ENCODE measurements at places on chromosomes 13 and 19.
A peak's percentile ranks its signal among the peaks of the same experiment; 100 is the strongest.

- no peak for DNase-seq
Measured at GRCh38 chr13:98972627-98973026, 5.2 kb downstream of the DOCK9 start.

GRCh38 chr19:37963190-37963936, 56.4 kb downstream of the SIPA1L3 start:
- DNase-seq = peak; percentile 48

DNA sequence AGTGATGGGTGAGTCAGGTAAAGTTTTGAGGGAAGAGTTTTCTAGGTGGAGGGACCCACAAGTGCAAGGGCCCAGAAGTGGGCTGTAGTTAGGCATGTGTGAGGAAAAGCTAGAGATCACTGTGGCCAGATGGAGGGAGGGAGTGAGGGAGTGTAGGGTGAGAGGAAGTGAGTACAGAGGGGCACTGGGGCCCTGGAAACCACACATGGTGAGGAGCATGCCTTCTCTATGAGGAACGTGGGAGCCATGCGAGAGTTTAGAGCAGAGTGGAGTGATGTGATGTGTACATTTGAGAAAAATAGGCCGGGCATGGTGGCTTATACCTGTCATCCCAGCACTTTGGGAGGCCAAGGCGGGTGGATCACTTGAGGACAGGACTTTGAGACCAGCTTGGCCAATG, 14.7 kb upstream of the SHKBP1 start:
- DNase-seq = no peak

DNA sequence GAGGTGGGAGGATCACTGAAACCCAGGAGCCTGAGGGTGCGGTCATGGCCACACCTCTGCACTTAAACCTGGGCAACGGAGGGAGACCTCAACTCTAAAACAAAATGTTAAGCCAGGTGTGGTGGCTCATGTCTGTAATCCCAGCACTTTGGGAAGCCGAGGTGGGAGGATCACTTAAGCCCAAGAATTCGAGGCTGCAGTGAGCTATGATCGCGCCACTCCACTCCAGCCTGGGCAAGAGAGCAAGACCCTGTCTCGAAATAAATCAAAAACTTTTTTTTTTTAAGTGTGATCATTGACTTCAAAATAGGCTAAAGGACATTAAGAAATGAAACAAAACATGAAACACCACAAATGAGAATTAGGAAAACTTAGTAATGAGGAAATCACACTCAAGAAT, 16.3 kb upstream of the ADPRHL1 start:
- no peak for DNase-seq

GRCh38 chr19:38743394-38744297, 628 bp downstream of the CAPN12 start:
- no peak for DNase-seq

DNA sequence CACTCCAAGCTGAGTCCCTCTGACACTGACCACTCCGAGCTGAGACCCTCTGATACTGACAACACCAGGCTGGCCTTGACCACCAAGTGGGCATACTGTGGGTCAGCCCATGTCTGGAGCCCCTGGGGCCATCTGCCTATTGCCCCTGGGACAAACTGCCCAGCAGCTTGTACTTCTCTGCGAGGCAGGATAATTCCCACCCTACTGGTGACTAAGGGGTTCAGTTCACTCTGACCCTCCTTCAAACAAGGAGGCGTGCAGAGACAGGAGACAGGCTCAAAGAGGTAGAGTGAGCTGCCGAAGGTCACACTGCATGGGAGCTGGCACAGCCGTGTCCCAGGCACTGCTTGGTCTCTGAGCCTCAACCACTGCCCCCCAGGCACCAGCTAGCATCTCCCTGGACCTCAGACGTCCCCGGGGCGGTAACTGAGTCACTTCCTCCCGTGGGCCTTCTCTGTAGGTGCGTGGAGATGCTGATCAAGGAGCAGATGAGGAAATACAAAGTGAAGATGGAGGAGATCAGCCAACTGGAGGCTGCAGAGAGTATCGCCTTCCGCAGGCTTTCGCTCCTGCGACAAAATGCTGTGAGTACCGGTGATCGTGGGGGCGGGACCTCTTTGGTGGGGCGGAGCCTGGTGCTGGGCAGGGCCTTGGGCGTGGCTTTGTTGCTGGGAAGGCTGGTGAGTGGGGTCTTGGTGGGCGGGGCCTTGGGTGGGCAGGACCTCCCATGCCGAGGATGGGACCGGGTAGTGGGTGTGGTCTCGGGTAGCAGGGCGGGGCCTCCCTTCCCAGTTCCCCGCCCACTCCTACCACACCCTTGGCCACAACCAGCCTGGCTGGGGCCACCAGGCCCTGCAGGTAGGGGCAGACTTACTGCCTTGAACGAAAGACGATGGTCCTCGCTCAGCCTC, 5.8 kb upstream of the USE1 start:
- peak; percentile 51 for DNase-seq

DNA sequence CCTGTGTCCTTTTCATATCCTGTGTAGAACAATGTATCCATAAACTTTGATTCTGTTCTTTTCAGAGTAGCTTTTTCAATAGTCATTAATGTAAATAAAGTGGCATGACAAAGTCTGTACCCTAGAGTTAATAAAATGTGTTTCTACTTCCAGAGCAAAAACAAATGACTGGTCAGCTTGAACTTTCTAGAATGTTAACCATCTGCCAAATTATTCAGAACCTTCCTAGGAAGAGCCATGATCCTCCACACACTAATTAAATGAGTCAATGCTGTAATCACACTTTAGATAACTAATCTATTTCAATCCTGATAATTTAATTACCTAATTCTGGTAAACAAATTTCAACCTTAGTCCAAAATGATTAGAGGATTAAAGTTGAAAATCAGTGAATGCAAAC, 73.2 kb downstream of the DIAPH3 start:
- DNase-seq = peak; percentile 44

DNA sequence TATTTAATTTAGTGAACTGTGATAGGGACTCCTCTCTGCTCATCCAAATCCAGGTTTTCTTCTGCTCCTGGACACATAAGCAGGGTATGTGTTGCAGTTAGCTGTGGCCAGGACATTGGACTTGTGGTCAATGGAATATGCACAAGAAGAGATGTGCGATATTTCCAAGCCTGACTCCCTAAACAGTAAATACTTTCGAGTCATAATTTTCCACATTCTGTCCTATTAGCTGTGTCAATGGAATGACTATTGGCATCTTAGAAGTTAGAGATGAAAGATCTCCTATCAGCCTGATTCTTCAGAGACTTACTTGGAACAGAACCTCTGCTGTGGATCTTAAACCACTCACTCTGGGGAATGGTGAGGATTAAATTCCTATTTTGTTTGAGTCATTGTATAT, 771.0 kb downstream of the EFNB2 start:
- no peak for DNase-seq

- DNase-seq = no peak
Measured at GRCh38 chr13:85610024-85610423, 189.2 kb downstream of the SLITRK6 start.

DNA sequence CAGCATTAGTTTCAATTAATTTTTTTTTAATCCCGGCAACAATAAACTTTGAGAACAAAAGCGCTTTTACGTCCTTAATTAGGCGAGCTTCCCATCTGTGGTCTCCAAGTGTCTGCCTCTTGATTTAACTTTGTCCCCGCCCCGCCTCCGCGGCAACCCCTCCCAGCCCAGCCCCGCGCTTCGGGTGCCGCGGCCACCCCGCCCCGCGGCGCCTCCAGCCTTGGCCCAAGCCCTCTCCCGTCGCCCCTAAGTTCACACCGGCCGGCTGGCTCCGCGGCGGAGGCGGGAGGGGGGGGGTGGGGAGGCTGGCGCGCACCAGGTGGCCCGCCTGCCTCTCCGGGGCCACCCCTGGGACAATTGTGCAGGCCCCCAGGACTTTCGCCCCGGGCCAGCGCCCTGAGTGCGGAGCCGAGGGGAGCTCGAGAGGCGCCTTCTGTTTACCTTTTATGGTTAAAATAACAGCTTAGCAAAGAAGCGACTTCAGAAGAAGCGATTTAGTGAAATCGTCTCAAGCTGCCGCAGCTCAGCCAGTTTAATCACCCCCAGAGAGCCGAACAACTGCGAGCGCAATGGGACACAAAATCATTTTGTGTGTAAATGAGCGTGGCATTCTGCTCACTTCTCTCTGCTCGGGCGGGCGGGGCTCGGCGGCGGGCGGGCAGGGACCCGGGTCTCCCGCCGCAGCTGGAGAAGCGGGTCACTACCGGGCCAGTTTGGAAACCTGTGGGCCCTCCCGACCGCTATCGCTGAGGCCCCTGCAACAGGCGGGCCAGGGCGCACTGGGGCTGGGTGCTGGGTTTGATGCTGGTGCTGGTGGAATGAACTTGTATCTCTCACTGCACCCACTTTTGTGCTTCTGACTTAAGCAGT, 1.4 kb downstream of the KCTD15 start:
- no peak for DNase-seq
